ENCODE measurements at places on chromosomes 1 and 21. TPM values are rescaled to one million over a fixed set of nuclear protein-coding genes. Genes with fewer than 3 reads are reported as not detected.

GRCh38 chr1:151618470-151618869 is 6.6 kb downstream of the SNX27 start:
- no peak for DNase-seq

DNA sequence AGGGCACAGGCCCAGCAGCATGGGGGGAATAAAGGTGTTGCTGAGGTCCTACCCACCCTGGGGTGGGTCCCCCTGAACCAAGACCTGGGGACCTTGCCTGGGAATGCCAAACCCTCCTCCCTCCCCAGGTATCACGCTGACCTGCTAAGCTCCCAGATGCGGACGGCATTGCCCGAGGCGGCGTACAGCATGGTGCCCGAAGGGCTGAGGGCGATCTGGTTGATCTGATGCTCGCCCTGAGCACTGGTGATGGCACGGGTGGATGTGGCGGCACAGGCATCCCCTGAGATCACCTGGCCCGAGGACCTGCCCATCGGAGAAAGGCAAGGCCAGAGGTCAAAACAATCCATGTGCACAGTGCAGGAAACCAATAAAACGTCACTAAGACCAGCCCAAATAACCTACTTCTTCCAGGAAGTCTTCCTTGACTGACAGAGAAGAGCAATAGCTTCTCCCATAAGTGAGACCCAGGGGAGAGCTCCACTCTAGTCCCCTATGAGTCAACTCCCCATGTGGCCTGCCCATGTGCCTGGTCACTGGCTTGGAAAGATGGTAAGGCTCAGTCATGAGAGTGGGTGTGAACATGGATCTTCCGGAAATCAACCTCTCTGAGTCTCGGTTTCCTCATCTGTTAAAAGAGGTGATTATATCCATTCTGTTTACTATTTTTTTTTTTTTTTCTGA is 46.3 kb downstream of the KIF21B start:
- no peak for DNase-seq

DNA sequence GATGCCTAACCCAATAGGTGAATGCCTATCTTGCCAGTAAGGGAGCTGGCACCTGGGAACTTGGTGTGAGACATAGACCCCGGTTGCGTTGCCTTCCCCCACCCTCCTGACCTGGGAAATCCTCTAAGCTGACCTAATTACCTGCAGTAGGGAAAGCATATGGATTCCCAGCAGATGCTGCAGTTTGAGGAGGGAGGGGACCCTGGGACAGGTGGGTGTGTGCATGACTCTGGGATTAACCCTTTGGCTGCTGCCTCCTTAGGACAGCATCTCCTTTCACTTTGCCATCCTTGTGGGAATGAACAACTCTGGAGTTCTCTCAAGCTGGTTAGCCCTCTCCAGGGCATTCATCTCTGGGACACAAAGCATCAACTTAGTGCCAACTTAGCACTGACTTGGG is 16.4 kb upstream of the NFASC start:
- no peak for DNase-seq

GRCh38 chr1:229871078-229871676 is 195.9 kb upstream of the GALNT2 start:
- DNase-seq: no peak

- DNase-seq: no peak
Observed at GRCh38 chr1:70805641-70806040, 242.0 kb downstream of the PTGER3 start.

Gene MCOLN2
- total RNA-seq: 57.6 TPM

GRCh38 chr1:28129150-28129549 is 40.7 kb upstream of the EYA3 start:
- no peak for DNase-seq

All from activated T-cell treated with anti-CD3 and anti-CD28 coated beads, Interleukin-2, amount 50 U/mL, for 72 hours (primary cell).